ENCODE measurements at places on chromosomes 1 and 21.
A peak's percentile ranks its signal among the peaks of the same experiment; 100 is the strongest.

DNA sequence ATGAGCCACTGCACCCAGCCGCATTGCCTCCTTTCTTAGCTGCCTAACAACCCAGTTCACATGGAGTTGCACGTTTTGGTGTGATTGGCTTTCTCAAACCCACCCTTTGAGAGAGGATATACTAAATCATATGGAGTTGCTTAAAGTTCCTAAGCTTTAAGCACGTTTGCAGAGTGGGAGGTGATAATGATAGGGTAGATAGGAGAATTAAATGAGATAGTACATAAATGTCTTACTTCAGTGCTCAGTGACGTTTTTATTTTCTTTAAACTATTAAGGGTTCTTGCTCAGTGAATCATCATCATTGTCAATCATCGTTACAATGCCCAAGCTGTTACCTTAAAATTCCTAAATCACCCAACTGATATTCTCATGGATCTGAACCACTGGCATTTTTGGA lies 2.9 kb upstream of the SH3D21 start:
- no peak for DNase-seq

- DNase-seq, result no peak
Measured at GRCh38 chr1:246066573-246066972, 440.5 kb downstream of the SMYD3 start.

GRCh38 chr1:39087435-39087834 lies 61.3 kb downstream of the NDUFS5 start:
- DNase-seq, result no peak

GRCh38 chr1:39609618-39610331 lies 29.7 kb downstream of the HEYL start:
- peak; percentile 59 for DNase-seq

GRCh38 chr1:63129184-63129583 lies 193.2 kb upstream of the FOXD3 start:
- DNase-seq, result no peak

DNA sequence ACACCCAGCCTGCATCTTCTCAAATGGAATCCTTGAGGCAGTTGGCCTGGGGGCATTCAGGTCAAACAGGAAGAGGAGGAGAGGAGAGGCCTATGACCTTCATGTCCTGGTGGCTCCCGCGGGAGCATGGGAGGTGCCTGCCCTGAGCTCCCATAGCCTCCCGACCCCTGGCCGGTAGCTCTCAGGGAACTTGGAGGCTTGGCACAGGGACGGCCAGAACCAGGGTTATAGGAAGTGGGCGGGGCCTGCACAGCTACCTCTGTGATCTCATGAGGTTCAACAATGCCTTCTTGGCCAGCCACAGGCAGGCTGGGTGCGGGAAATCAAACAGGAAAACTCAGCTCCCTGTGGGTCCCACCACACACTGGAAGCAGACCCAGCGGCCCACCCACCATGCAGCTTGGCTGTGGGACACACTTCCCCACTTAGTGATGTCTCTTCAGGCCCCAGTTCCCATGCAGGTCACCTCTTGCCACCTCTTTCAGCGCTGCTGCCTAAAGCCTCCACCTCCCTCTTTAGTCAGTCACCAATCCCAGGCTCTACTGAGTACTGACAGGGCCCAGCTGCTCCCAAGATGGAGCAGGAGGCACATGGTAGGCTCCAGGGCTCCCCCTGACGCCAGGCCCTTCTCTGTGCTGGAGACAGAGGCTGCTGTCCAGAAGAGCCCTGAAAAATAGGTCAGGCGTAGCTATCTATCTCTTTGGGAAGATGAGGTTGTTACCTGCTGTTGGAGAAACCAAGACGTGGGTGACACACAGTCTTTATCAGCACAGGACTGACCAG lies at the start of gene SLFNL1:
Gene SLFNL1 (minus strand): TSS at position 200 of the 783 bp plus-strand sequence. CDS start 1,065 bp downstream, outside the sequence.
- DNase-seq, result no peak

DNA sequence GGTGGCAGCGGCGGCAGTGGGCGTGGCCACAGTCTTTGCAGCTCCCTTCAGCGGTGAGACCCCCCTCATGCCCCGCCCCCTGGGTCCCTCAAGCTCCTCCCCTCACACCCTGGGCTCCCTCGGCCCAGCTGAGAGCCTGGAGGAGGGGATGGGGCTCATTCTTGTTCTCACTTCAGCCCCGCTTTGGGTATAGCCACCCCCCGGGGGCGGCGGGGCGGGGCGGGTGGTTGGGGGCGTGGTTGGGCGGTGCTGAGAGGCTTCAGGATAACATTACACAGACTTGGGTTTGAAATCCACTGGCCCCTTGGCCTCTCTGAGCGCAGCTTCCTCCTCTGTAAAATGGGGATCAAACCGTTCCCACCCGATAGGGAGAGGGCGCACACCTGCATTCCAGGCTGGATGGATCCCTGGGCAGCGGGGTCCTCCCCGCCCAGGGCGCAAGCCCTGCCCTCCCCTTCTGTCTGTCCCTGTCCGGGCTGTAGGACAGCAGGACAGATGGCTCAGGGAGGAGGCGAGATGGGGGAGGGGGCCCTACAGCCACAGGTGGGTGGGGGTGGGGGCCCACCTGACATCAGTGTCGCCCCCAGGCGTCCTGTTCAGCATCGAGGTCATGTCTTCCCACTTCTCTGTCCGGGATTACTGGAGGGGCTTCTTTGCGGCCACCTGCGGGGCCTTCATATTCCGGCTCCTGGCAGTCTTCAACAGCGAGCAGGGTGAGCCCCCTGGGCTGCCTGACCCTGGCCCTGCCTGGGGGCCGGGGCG lies 5.1 kb downstream of the CLCNKA start:
- no peak for DNase-seq

DNA sequence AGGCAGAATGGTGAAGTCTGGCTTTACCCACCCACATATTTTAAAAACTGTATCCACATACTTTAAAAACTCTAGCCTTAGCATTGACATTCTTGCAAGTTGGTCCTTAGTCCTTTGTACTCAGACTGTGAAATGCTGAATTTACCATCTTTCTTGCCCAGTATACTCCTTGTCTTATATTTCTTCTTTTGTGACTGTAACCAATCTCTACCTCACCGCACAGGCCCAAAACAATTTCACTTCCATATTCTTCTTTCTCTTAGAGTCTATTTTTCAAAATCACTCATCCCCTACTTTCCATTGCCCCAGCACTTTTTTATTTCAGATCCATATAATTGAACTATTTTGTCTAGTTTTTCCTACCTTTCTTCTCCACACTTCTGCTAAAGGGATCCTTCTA lies 892.4 kb upstream of the B3GALT2 start:
- no peak for DNase-seq

DNA sequence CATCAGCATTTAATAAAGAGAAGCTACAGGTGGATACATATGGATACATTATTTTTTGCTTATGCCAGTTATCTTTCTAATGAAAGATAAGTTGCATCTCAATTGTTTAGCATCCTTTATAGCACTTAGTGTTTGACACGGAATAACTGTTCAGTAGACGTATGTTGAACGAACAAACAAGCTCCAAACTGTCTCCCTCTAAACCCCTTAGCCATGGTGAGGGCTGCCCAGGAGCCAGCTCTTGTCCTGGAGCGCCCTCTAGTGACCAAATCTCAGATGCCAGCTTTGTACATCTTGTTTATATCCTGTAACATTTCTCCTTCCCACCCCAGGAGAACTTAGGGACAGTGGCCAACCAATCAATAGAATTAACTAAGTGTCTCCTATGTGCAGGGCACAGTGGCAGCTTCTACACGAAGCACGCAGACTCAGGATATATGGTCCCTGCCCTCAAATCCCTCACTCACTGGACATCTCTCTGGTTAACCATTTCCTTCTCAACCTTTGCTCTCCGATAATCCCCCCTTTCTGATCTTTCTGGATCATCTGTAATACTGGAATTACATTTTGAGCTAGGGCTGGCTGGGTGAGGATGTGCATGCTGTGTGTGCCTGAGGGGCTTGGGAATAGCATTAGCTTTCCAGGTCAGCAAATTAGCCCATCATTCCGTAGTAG lies 22.9 kb downstream of the KCNA10 start:
- peak; percentile 60 for DNase-seq

DNA sequence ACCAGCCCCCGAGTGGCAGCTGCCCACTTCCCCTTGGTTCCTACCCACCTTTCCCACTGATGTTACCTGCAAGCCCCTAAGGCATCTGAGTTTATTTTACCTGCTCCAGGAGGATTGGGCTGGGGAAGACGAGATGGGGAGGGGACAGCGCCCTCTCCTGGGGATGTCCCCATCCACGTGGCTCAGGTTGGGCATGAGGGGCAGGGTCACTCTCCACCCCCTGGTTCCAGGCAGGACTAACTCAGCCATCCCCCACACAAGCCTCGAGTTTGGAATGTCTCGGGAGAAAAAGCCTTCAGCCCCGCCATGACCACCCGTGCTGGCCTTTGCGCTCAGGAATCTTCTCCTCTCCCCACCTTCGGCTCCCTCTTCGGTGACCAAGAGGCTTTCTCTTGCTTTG lies 90.0 kb downstream of the ARHGEF10L start:
- DNase-seq, result no peak

Measured in activated T-helper 1 cell treated with Interleukin-2 at 50 U/mL for 16 hours (primary cell).